Natural killer cell treated with Interleukin-12 subunit alpha and Interleukin-12 subunit beta and Interleukin-15 and Interleukin-18, amount 100 ng/mL, for 72 hours (primary cell): ENCODE measurements at places on chromosomes 4 and X. TPM values are rescaled to one million over a fixed set of nuclear protein-coding genes. Genes with fewer than 3 reads are reported as not detected.
A peak's percentile ranks its signal among the peaks of the same experiment; 100 is the strongest.

GRCh38 chrX:69762340-69762739 is 146.4 kb downstream of the EDA start:
- no peak for DNase-seq

DNA sequence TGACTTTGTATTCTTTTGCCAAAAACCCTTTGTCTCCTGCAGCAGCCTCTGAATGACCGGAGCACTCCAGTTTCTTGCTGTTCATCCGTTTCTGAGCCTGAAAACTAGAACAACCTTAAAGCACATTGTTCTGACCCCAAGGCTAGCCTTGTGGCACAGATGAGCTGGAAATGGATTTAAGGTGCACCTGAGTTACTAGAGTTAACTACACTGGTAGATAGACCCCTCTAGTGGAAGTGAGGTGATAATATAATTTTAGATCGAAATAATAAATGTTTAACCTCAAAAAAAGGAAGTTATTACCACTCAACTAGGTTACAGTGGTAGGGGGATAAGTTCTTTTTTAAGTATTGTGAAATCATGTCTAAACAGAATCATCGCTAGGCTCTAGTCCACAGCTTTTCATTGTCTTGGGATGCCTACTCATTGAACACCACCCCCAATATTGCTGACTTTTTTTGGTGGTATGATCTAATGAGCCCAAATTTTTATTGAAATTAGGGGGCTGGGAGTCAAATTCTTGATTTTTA is 2.7 kb downstream of the PLS3 start:
- no peak for DNase-seq

DNA sequence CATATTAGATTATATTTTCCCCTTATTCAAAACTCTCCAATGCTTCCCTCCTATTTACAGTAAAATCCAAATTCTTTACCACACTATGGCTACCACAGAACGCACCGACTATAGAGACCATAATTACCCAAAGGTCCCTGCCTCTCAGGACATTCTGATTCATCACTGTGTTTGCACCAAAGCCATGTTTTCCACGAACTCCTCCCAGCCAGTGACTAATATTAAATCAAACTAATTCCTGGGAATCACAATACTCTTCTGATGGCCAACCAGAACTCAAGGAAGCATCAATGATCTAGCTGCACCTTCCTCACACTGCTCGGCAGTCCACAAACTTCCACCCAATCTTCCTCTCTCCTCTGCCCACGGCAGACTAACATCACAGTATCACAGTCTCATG is 24.2 kb upstream of the EDNRA start:
- DNase-seq = no peak

GRCh38 chrX:65706041-65706828 is 38.8 kb downstream of the MSN start:
- peak; percentile 88 for DNase-seq

GRCh38 chr4:42671431-42672194 is 14.7 kb upstream of the ATP8A1 start:
- peak; percentile 75 for DNase-seq

- DNase-seq = no peak
Observed at GRCh38 chrX:105872941-105873340, 50.6 kb downstream of the NRK start.

DNA sequence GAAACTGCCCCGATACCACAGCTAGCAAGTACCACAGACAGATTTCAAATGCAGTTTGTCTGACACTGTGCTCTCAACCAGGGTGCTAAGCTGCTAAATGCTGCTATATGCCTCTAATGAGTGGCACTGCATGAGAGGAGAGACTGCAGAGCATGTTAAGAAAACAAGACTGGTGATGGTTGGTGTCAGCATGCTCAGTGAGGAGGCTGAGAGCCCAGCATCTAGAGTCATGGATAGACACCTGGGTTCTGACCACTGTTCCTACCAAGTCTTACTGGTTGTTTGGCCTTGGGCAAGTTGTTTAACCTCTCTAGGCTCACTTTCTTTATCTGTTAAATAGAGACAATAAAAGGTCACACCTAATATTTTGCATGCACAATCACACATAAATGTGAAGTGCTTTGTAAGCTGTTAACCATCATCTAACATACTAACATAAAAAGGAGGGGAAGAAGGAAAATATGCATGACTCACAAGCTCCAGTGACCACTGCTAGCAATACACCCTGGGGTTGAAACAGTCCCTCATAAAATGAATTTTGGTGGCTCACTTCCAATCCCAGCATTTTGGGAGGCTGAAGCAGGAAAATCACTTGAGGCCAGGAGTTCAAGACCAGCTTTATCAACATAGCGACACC is 20.7 kb downstream of the HHIP start:
- no peak for DNase-seq

DNA sequence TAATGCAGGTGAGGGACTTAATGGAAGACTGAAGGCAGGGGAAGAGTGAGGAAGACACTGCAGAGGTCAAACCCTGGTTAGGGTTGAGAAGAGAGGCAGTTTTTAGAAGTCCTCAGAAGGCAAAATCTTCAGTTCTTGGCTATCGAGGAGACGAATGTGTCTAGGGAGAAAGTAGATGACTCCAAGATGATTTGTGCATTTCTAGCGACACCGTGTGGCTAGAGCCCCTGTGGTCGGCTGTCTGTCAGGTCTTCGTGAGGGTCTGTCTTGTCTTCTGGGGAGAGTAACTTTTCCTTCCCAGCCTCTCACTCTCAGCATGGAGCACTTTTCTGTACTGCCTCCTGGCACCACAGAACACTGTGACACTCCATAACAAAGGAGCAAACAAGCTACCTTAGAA is 458.1 kb downstream of the STIM2 start:
- no peak for DNase-seq

Gene ATOH1
- not detected for total RNA-seq

Gene ALAS2
- total RNA-seq = not detected

Gene RRH
- total RNA-seq = not detected

Gene CD38
- 179 TPM for total RNA-seq

Gene GIMD1
- total RNA-seq = not detected

Gene TENM3
- total RNA-seq = not detected

Gene TLR3
- total RNA-seq = 1.2 TPM

Gene GUCY1A1
- total RNA-seq = 0.64 TPM

Gene TRIML2
- not detected for total RNA-seq

Gene GYG2
- not detected for total RNA-seq

Gene C4orf50
- 0.81 TPM for total RNA-seq
